ENCODE measurements at places on chromosomes 11 and 22. TPM values are rescaled to one million over a fixed set of nuclear protein-coding genes. Genes with fewer than 3 reads are reported as not detected.

Gene RASL10A
- 12.3 TPM for total RNA-seq

Gene FAM180B
- 1.4 TPM for total RNA-seq

Gene CELSR1
- 18.1 TPM for total RNA-seq

Gene PHOX2A
- total RNA-seq, result not detected

Gene DNAJB7
- not detected for total RNA-seq

- no peak for DNase-seq
These were observed 2.4 kb upstream of the TRABD start for GRCh38 chr22:50183141-50183971.

DNA sequence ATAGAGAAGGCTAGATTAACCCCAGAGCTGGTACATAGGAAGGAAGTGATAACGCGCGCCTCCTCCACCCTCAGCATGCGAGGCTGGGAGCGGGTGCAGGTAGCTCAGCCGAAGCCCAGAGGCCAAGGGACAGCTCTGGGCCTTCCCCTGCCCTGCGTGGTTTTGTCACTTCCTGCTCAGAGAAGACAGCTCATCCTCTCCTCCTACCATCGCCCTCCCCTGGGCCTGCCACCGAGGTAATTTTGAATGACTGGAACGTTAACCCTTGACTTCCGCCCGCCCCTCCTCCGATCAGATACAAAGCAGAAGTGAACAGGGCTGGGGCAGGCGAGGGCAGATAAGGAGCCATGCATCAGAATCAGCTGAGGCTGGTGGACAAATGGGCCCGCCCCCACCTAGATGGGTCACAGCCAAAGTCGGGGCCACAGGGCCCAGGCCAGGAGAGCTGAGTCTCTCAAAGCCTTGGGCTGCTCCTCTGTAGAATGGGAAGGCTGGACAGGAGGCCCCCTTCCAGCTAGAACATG is 1.6 kb downstream of the RAC2 start:
- no peak for DNase-seq

- no peak for DNase-seq
These were observed 61.2 kb upstream of the MYOD1 start for GRCh38 chr11:17658211-17658610.

DNA sequence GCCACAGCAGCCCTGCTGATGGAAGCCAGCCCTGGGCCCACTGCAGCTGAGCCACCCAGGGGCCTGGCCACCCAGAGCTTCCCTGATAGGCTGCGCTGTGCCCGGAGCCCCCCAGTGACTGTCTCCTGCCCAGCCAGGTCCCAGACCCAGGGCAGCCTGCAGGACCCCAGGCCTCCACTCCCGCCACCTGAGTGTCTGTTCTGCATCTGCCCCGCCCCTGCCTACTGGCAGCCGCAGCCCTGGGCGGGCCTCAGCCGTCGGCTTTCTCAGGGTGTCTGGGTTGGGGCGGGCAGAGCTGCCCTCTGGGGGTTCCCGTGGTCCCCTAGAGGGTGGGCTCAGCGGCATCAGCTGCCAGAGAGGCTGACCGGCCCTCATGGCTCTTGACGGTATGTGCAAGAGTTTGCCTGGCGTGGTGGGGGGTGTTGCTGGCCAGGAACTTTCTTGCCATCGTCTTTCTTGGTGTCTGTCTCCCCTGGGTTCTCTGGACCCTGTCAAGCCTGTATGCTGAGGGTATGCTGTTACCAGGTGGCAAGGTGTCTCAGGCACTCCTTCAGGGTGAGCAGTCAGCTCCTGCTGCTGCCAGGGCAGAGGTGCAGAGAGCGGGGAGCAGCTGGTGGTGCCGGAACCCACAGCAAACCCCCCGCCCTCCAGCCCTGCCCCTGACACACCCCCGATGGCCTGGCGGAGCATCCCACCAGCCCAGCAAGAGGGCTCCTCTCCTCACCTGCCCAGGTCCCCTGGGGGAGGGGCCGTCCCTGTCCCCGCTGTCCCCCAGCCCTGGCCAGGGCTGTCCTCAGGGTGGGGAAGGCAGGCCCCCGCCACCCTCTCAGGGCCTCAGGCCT is 12.2 kb upstream of the PIM3 start:
- no peak for DNase-seq

GRCh38 chr22:19429950-19430889 is 1.3 kb downstream of the HIRA start:
- peak; percentile 29 for DNase-seq

DNA sequence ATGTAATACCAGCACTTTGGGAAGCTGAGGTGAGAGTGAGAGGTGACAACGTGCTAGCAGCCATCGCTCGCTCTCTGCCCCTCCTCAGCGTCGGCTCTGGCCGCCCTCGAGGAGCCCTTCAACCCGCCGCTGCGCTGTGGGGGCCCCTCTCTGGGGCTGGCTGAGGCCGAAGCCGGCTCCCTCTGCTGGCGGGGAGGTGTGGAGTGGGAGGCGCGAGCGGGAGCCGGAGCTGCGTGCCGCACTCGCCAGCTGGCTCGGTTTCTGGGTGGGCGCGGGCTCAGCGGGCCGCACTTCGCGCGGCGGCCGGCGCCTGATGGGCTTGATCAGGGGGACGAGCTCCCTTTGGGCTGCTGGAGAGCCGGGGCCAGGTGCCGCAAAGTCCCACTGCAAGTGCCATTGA is 98.9 kb upstream of the UBASH3B start:
- peak; percentile 74 for DNase-seq

DNA sequence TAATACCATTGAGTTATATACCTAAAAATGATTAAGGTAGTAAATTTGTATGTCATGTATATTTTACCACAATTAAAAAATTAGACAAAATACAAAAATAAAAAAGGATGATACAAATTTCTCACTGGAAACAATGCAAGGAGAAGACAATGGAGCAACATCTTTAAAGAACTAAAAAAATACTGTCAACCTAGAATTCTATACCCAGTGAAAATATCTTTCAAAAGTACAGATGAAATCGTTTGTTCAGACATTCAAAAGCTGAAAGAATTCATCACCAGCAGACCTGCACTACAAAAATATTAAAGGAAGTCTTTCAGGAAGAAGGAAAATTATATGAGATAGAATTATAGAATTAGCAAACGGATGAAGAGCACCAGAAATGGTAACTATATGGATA is 9.8 kb upstream of the ASCL2 start:
- DNase-seq, result no peak

GRCh38 chr11:23502826-23503225 is 642.6 kb upstream of the CCDC179 start:
- no peak for DNase-seq

GRCh38 chr11:71147331-71147730 is 105.0 kb downstream of the SHANK2 start:
- no peak for DNase-seq

- peak; percentile 7 for DNase-seq
These were observed 626 bp downstream of the DNAL4 start for GRCh38 chr22:38793317-38793716.

DNA sequence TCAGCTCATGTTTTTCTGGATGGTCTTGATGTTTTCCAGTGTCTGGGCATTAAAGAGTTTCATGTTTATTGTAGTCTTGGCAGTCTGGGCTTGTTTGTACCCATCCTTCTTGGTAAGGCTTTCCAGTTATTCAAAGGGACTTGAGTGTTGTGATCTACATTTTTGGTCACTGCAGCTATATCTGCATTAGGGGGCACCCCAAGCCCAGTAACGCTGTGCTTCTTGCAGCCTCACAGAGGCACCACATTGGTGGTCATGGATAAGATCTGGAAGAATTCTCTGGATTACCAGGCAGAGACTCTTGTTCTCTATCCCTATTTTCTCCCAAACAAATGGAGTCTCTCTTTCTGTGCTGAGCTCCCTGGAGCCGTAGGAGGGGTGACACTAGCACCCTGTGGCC is 451.5 kb upstream of the FAT3 start:
- DNase-seq, result no peak

DNA sequence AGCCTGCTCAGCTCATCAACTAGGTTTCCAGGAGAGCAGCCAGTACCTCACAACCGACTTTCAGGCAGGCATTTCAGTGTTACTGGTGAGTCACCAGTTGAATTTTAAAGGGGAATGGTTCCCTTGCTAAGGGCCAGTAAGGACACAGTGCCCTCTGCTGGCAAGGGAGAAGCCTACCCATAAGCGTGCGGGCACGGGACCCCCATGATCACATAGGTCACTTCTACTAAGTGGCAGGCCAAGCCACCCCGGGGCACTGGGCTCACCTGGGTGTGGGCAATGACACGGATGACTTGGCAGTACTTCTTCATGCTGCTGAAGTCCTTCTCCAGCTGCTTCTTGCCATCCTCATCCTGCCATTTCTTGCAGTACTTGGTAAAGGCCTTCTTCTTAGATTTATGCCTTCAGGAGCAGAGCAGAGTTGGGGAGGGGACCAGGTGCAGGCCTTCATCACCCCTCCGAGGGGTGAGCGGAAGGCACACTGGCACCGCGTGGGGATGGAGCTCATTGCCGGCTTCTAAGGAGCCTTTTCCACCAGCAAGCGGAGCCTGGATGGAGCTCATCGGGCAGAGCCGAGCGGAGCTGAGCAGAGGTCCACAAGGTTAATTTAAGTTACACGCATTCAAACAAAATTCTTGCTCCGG is 2.9 kb downstream of the RPL3 start:
- peak; percentile 84 for DNase-seq
